ENCODE measurements at places on chromosomes 16 and 17.
A peak's percentile ranks its signal among the peaks of the same experiment; 100 is the strongest.

- no peak for DNase-seq
Observed at GRCh38 chr17:73984941-73985340, 218.5 kb upstream of the RPL38 start.

GRCh38 chr17:44198721-44199552 lies 747 bp downstream of the ATXN7L3 start:
- DNase-seq: peak; percentile 57

DNA sequence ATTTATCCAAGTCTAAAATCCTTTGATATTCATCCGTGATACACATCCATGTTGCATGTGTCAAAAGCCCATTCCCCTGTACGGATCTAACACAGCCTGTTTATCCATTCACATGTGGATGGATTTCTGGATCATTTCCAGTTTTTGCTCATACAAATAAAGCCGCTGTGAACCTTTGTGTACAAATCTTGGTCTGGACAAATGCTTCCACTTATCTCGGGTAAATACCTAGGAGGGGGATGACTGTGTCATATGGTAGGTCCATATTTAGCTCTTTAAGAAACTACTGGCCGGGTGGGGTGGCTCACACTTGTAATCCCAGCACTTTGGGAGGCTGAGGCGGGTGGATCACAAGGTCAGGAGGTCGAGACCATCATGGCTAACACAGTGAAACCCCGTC lies 6.3 kb upstream of the TBCD start:
- DNase-seq: no peak

DNA sequence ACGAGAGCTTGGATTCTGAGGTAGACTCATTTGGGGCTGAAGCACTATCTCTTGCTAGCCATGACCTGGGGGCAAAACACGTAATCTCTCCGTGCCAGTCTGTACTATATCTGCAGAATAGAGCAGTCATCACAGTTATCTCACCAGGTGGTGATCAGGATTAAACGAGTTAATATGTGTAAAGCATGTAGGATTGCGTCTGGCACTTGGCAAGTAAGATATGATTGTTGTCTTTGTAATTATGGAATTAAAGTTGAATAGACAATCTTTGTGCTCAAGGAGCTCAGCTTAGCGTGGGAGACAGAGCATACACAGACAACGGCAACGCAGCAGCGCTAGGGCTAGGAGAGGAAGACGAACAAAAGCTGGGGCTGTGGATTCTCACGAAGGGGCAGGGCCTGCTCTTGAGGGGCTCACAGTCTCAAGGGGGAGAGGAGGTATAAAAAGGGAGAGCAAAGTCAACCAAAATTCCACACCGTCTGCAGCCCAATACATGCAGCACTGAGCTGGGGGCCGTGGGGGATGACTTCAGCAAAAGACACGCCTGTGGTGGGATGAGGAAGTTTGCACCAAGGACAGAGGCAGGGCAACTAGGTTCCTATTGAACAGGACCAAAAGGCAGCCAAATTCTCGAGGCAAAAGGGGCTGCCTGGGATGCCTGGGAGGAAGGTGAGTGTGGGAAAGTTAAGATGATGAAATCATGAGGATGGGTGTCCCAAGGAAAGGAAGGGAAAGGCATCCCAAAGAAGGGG lies 68.6 kb downstream of the SDK2 start:
- no peak for DNase-seq

DNA sequence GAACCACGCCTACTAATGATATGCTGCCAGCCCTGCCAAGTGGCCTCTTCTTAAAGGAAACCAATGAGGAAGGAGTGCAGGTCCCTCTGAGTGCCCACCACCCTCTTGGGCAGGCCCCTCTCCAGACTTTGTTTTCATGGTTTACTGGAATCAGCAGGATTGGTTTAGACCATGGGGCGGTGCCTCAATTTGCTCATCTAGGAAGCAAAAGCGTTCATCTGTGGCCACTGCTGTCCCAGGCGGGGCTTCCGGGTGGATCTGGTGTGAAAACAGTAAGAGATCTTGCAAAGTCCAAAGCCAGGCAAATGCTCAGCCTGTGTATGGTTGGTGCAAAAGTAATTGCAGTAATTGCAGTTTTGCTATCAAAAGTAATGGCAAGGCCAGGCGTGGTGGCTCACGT lies 71.3 kb downstream of the AMFR start:
- no peak for DNase-seq

GRCh38 chr17:69581061-69581961 lies 166.8 kb downstream of the MAP2K6 start:
- no peak for DNase-seq

DNA sequence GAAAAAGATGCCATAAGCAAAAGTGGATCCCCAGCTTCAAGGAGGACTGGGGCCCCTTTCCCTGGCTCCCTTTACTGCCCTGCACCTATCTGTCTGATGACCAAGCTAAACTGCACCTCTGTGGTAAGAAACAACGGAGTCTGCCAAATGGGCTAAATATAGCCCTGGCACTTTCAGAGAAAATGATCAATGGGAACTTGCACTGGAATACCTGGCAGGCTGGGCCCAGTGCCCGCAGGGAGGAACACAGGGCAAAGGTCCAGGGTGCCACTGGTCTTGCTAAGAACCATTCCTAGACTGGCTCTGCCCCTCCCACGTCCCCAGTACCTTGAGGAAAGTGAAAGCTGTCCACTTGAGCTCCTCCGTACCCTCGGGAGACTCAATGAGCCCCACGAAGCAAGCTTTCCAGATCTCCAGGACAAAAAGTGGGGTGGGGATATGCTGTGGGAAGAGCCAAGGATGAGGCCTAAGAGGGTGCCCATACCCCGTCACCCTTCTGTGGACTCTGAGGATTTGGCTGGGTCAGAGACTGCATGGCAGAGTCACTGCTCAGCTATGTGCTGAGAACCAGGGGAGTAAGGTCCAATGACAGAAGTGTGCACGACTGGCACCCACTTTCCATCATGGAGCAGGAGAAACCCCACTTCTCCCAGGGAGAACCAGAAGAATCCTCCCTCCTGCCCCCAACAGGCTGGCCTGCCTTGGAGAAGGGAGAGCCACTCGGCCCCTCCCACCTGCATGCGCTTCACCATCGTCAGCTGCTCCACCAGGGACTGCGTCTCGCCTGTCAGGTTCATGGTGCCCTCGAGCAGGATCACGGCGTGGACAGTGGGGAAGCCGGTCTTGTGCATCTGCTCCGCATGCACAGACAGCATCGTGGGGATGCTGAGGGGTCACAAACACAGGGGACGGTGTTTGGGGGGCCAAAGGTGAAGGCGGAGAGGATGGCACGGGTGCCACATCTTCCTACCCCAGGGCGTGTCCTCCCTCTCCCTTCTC lies 17.4 kb downstream of the CSF3 start:
- DNase-seq: no peak

DNA sequence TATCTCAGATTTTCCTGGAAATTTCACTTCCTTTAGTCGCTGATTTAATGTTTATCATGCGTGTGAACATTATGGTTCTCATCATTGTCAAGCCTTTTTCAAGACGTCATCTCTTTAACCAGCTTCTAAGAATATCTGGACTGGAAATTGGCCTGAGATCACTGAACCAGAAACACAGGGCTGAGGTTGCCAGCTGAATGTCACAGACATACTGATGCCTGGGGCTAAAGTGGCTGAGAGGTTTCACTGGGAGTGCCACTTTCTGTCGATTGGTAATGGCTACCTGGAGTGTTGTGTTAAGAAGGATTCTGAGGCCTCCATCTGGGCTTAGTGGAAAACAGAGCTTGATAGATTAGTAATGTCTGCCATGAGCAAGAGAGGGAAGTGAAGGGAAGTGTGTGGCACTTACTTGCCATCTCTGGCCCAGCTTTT lies 54.2 kb downstream of the CRISPLD2 start:
- no peak for DNase-seq

DNA sequence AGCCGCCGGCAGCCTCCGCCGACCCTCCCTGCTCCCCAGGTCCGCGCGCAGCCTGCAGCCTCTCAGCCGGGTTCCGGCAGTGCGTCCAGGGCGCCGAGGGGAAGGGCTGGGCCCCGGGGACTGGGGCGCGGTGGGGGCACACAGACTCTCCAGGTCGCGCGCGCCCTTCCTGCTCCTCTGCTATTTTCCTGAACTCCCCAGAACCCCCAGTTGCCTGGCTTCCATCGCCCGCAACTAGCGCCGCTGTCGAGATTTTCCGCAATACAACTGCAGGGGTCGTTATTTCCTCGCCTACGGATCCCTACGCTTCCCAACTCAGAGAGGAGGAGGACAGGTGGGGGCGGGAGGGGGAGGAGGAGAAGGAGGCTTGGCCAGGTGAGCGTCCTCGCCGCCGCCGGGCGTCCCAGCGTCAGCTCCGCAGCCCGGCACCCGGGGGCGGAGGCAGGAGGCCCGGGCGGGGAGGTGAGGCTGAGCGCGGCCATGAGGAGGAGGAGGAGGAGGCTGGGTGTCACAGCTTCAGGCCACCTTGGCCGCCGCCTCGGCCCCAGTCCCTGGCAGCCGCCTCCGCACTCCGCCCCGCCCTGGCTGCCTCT lies at the start of gene CA10:
CA10 (minus strand) TSS at position 265 of the 593 bp plus-strand sequence.
- DNase-seq: no peak

GRCh38 chr16:68309799-68310198 lies 947 bp downstream of the SLC7A6OS start:
- DNase-seq: no peak

DNA sequence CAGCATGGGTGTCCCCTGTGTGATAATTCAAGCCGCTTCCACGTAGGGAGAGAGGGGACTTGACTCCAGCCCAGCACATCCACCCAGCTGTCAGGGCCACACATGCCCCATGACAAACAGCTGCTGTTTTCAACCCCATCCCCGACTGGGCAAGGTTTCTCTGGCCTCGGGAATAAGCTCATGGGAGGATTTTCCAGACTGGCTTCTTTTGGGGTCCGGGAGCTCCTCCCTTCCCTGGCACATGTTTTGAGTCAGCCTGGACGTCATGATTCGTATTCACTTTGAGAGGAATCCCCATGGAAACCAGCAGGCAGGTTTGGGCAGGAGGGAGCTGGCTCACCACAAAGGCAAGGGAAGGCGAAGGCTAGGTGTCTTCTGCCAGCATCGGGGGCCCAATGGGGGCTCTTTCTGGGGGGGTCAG lies 156.4 kb downstream of the CMIP start:
- DNase-seq: no peak

DNA sequence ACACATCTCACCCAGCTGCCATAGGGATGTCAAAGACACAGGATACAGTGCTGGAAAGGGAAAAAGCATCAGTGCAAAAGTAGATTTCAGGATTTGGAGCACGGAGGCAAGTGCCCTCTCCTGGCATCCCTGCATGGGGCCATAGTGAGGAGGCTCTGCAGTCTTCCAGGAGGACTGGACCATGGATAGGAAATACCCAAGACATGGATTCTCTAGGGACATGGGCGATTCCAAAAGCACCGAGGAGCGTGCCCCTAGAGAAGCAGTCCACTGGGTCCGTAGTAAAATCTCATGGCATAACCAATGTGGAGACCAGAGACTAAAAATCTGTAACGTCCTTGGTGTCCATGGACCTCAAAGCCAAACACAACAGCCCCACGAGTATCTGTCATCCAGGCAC lies 818.2 kb downstream of the KCNJ18 start:
- no peak for DNase-seq

DNA sequence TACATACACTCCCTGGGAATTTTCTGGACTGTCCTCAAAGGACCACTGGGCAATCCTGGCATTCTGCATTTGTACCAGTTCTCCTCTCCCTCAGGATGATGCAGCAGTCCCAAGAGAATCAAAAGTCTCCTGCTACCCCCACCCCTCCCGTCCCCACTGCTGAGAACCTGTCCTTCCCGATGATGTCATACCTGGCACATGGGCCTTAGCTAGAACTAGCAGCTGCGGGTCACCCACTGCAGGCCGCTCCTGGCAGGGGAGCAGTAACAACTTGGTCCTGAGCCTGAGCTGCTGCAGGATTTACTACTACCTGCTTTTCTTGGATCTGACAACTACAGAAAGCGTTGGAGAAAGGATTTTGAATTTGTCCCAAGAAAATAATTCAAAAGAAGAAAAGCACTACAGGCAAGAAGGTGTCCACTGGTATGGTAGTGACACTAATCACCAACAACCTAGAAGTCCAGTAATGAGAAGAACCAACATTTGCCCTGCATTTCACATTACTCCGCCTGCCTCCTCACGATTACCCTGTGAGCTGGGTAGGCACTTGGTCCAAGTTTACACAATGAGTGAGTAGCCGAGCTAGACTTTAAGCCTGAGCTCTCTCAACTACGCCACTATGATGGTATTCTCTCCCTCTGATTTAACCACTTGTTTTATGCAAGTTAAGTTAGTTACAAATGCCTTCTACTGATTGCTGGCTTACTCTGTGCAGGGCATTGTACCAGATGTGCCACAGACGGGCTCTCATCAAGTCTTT lies 55.3 kb upstream of the ETV4 start:
- DNase-seq: no peak

- DNase-seq: no peak
Observed at GRCh38 chr17:12599186-12599920, 66.3 kb upstream of the MYOCD start.

DNA sequence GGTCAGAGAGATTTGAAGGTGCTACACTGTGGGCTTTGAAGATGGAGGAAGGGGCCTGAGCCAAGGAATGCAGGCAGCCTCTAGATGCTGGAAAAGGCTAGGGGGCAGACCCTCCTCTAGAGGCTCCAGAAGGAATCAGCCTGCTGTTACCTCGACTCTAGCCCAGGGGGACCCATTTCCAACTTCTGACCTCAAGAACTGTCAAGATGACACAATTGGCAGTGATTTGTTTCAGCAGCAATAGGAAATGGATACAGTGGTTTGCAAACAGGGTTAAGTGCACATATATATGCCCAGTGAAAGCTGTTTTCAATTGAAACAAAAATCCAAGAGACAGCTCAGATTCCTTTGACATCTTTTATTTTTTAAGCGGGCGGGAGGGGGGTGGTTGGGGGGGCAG lies 3.7 kb upstream of the ZDHHC1 start:
- DNase-seq: no peak

GRCh38 chr16:78098595-78099270 lies 721 bp upstream of the WWOX start:
- no peak for DNase-seq

GRCh38 chr17:7084088-7084487 lies 4.0 kb upstream of the CLEC10A start:
- no peak for DNase-seq

DNA sequence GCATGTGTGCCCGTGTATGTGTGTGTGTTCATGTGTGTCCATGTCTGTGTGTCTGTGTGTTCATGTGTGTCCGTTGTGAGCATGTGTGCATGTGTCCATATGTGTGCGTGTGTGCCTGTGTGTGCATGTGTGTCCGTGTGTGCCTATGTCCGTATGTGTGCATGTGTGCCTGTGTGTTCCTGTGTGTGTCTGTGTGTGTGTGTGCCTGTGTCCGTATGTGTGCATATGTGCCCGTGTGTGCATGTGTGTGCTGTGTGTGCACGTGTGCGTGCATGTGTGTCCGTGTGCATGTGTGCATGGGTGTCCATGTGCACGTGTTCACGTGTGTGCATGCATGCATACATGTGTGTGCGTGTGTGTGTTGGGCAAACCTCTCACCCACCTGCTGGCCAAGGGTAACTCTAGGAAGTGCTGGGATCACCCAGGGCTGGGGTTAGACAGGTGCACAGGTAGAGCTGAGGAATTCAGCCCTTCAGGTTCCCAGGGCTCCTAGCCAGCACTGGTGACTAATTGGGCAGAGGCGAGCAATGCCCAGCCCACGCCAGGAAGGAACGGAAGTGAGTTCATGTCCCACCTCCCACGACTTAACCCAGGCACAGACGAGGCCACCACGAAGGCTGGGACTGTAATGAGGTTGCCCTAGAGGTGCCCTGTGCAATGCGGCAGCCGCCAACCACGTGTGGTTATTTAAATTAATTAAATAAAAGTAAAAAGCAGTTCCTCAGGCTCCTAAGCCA lies 8.2 kb upstream of the CSNK1D start:
- DNase-seq: no peak

Data from stimulated activated CD4-positive, alpha-beta T cell treated with anti-CD3 and anti-CD28 coated beads, TNF-alpha, amount 100 ng/mL, for 24 hours (primary cell).